SK-N-SH treated with all-trans-retinoic acid at 6 μM for 48 hours (cell line): ENCODE measurements at places on chromosomes 1 and 21.
A peak's percentile ranks its signal among the peaks of the same experiment; 100 is the strongest.

DNA sequence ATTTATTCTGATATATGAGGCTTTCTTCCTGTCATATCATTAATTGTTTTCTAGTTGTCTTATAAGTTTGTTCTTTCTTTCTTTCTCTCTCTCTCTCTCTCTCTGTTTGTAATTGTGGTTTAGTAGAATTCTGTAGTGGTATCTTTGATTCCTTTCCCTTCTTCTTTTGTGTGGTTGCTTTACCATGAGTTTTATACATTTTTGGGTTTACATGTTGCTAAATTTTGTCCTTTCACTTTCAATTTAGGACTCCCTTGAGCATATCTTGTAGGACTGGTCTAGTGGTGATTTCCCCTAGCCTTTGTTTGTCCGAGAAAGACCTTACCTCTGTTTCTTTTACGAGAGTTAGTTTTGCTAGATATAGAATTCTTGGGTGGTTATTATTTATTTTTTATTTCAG, 162.3 kb upstream of the CHRM3 start:
- no peak for ATAC-seq

GRCh38 chr1:244050014-244050834, 859 bp upstream of the ZBTB18 start:
- ATAC-seq, result no peak

- peak; percentile 71 for ATAC-seq
Observed at GRCh38 chr1:8525216-8525557, 207.3 kb downstream of the SLC45A1 start.

DNA sequence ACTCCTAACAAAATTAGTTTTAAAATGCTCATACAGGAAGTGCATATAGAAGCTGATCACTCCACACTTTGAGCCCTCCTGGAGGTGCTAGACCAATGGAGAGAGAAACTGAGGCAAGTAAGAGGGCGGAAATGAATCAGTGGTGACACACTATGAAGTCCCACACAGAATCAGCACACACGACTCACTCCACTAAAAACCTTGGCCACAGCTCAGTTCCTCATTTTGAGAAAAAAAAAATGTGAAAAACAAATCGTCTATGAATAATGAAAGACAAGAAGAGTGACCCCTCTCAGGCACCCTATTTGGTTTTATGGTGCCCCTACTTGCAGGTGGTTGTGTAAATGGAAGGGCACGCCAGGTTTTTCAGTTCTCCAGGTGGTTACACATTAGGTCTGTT, 675.1 kb upstream of the BRINP3 start:
- no peak for ATAC-seq

GRCh38 chr1:6888268-6888667, 103.0 kb downstream of the CAMTA1 start:
- ATAC-seq, result peak; percentile 71

- ATAC-seq, result no peak
Observed at GRCh38 chr1:247865416-247865815, 8.4 kb downstream of the TRIM58 start.

GRCh38 chr1:53627031-53627430, 111.9 kb downstream of the GLIS1 start:
- ATAC-seq, result no peak

DNA sequence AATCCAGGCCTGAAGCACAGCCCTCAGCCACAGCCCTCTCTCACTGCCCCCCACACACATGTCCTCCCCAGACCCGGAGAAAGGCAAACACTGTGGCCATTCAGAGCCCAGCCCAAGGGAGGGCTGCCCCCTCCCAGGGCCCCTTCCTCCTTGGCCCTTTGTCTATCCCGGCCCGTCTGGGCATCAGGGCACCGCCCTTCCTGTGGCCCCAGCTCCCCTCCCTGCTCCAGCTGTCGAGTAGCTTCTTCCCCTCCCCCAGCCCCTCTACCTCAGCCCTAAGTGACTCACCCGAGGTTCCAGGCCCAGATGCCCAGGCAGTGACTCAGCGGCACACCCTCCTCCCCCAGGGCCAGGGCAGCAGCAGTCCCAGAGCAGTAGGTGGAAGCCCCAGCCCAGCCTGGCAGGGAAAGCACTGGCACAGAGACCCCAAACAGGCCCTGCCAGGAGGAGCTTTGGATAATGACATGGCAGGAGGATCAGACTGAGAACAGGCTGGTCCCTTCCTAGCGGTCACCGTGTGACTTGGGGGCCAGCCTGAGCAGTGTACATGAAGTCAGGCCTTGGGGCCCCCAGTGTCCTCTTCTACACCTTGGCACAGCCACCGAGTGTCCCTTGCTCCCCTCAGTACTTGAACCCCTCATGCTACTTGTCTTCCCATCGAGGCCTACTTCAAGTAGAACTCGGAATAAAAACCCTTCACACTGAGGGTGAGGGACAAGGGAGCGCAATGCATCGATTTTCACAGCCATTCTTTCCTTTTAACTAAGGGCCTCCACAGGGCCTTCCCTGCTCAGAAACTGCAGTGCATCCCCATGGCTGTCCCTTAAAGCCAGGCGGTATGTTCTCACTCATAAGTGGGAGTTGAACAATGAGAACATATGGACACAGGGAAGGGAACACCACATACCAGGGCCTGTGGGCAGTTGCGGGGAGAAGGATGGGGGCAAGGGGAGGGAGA, 1.0 kb upstream of the S100A2 start:
- ATAC-seq, result peak; percentile 89

DNA sequence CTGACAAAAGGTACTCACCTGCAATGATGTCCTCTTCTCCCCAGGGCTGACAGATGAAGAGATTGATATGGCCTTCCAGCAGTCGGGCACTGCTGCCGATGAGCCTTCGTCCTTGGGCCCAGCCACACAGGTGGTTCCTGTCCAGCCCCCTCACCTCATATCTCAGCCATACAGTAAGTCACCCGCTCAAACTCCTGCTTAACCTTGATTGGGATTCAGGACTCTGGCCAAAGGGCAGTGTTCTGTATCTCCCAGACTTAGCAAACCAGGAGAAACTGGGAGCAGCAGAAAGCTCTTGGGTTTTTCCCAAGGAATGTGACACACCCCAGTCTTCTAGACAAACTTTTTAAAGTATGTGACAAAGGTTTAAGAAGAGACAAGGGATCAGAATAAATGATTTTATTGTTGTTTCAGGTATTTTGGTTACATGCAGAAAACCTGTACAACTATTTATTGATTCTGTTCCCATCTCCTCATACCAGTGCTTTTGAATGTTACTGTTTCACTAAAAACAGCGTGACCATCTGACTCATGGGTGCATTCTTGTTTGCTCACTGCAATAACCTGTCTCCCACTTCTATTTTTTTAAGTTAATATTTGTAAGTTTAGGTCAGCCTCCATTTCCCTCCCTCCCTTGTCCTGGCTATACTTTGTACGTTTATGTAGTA, 124.6 kb downstream of the PEX14 start:
- peak; percentile 74 for ATAC-seq

- ATAC-seq, result peak; percentile 47
Observed at GRCh38 chr1:172212124-172212523, 208.4 kb upstream of the C1orf105 start.

DNA sequence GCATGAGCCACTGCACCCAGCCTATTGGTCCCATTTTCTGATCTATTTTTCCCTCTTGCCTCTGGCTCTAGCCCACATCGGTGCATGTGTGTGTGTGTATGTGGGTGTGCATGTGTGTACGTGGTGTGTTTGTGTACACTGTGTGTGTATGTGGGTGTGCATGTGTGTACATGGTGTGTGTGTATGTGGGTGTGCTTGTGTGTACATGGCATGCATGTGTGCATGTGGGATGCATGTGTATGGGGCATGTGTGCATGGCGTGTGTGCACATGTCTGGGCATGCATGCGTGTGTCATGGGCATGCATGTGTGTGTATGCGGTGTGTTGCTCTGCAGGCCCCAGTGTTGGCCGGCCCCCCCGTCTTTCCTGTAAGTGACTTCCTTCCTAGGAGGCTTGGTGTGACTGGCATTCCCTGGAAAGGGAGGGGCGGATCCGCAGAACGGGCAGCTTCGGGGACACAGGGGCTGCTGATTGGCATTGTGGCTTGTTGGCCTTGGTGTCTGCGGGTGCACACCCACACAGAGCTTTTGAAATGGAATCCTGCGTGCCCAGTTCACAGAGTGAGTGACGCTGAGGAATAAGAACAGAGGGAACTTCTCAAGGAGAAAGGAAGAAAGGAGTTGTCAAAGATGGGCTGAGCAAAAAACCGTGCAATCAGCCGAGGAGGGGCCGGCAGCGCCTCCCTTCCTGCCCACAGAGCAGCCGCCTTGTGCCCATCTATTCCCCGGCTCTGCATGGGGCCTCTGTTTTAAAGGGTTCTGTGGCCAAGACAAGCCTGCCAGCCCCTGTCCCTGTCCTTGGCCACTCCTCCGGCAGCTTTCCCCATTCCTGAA, 8.0 kb downstream of the PDXK start:
- no peak for ATAC-seq

GRCh38 chr1:225361176-225361575, 66.7 kb downstream of the LBR start:
- ATAC-seq, result no peak

- ATAC-seq, result no peak
Observed at GRCh38 chr21:16216288-16216962, 486.6 kb downstream of the USP25 start.

DNA sequence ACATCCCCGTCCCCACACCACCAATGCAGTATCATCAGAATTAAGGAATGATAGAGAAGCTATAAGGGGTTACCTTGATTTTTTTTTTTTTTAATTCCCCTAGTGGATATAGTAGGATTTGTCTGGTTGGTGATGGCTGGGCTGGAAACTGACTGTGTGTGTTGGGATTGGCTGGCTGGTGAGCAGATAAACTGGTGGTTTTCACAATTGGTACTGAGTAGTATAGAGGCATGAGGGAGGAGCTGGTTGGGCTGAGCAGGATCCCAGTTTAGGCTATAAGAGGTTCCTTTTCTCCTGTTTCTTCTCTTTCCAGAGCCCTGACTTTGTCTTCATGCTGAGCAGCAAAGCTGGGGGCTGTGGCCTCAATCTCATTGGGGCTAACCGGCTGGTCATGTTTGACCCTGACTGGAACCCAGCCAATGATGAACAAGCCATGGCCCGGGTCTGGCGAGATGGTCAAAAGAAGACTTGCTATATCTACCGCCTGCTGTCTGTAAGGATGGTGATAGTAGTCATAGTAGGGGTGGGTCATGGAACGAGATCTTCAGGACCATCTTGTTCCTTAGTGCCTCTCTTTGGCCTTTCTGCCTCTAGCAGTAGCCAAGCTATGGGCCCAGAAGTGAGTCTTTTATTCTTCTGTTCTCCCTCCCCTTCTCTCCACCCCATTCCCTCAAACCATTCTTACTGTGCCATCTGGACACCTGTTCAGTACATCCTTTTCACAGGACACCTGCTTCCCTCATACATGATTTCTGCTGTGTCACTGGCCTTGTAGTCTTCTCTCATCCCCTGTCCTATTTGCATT, 26.9 kb downstream of the RAD54L start:
- peak; percentile 41 for ATAC-seq

GRCh38 chr1:43779805-43780403, 72.6 kb downstream of the ST3GAL3 start:
- ATAC-seq, result no peak

GRCh38 chr21:44911384-44912157, 9.1 kb downstream of the ITGB2 start:
- peak; percentile 81 for ATAC-seq

GRCh38 chr1:17630048-17630830, 90.7 kb downstream of the ARHGEF10L start:
- no peak for ATAC-seq

DNA sequence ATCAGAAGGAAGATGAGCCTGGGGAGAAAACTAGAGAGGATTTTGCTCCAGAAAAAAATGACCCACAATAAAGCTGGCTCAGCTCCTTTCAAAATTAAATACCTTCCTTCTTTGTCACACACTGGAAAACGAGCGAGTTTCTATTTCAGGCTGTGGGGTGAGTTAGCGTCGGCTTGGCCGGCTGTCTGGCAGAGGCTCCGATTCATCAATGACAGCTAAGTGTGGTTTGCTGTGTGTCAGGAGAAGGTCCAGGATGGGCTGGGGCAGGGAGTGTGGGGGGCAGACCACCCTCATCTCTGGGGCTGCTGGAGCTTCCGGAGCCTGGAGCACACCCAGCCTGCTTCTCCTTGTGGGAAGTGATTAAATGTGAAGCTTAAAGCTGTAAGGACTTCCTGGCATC, 120.2 kb downstream of the ETS2 start:
- ATAC-seq, result peak; percentile 94

GRCh38 chr1:110130989-110131388, 18.7 kb downstream of the UBL4B start:
- ATAC-seq, result no peak

DNA sequence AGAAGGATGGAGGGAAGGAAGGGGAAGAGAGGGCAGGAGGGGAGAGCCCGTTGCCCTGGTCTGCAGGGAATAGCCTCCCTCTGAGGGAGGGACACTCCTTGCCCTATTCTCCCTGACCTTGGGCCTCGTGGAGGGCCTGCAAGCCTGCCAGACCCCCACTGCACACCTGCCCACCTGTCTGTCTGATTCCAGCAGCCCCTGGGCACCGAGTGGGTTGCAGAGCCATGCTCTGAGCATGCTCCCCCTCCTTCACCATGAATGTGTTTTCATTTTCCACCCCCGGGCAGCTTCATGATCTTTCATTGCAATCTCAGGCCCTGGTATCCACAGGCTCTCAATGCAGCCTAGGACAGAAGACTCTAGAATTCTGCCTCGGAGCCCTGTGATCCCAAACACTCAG, 5.1 kb upstream of the NPHP4 start:
- no peak for ATAC-seq

DNA sequence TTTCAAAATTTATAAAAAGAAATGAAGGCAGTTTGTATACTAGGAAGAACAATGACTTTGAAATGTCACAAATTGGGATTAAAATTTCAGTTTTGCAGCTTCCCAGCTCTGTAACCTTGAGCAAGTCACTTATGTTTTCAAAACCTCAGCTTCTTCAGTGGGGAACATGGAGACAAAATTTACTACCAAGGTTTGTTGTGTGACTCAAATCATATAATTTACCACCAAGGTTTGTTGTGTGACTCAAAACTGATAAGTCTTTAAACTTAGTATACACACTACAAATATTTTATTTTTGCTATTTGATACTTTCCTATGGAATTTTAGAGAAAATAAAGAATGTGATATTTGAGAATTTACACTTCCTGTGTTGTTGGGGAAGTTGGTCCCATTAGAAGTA, 219.9 kb downstream of the KCTD3 start:
- no peak for ATAC-seq

GRCh38 chr21:45486443-45487160, 55.6 kb downstream of the SLC19A1 start:
- no peak for ATAC-seq

GRCh38 chr1:58996341-58997059, 212.7 kb upstream of the JUN start:
- no peak for ATAC-seq
